Endothelial cell (in vitro differentiated cells): ENCODE measurements at places on chromosomes 7 and 10.
A peak's percentile ranks its signal among the peaks of the same experiment; 100 is the strongest.

GRCh38 chr7:157047148-157047547, 36.7 kb upstream of the MNX1 start:
- no peak for DNase-seq

DNA sequence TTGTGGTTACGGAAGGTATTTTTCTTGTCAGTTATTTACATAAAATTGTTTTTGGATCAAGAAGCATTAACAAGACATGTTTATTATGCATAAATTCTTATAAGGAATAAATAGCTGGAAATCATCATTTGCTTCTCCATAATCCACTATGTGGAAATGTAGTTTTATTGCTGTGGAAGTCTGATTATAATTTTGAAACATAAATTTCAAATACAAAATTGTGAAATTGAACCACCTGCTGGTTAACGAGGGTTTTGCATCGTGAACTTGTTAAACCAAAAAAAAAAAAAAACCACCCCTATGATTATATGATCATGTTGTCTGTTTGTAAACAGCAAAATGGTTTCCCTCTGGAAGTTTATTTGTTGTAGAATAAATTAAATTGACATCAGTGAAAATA, 25.9 kb downstream of the ABRAXAS2 start:
- DNase-seq = no peak

DNA sequence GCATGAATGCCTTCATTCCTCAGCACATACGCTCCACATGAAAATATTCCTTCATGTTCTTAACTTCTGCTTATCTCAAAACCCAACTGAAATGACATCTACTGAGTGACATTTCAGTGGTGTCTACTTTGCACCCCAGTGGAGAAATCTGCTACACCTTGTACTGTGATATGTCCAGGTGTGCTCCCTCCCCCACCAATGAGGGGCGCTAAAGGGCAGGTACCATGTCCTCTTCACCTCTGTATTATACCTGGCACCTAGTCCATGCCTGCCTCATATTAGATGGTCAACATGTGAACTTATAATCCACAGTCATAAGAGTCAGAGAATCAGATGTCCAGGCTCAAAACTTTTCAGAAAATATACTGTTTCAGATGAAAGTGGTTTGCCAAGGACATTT, 2.1 kb downstream of the PAXIP1 start:
- DNase-seq = no peak

GRCh38 chr7:19051767-19052375, 65.6 kb downstream of the TWIST1 start:
- DNase-seq = peak; percentile 33

GRCh38 chr7:25388681-25389080, 160.4 kb upstream of the NPVF start:
- DNase-seq = no peak

DNA sequence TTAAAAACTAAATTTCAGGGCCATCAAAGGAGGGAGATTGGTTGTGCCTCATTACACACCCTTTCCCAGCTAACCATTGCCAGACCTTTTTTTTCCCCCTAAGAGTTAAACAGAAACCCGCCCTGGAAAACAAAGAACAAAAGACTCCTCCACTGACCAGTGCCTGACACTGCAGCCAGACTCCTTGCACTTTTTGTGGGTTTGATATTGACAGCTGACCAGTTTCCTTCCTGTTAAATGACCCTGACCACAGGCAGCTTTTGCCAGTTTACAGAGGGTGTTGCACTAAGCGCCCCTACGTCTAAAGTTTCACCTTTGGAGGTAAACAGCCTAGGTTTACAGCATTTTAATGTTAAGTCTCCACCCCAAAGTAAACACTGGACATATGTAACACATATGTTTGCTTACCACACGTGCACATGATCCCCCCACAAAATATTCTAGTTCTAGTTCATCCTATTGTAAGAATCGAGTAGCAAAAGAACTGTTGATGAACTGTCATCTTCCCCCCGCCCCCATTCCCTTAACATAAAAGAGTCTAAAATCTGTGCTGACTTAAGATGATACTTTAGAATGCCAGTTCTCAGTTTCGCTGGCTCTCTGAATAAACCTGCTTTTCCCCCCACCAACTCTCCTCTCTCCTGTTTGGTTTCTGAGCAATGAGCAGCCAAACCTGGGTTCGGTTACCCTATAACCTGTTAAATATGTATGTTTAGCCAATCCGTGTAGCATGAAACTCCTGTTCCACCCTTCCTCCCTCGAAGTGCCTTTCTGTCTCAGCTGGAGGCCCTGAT, 38.0 kb downstream of the FOXI2 start:
- DNase-seq = peak; percentile 11

- DNase-seq = no peak
Measured at GRCh38 chr7:105268056-105268455, 120.7 kb downstream of the SRPK2 start.

GRCh38 chr10:95925033-95925432, 17.3 kb downstream of the CC2D2B start:
- DNase-seq = no peak

DNA sequence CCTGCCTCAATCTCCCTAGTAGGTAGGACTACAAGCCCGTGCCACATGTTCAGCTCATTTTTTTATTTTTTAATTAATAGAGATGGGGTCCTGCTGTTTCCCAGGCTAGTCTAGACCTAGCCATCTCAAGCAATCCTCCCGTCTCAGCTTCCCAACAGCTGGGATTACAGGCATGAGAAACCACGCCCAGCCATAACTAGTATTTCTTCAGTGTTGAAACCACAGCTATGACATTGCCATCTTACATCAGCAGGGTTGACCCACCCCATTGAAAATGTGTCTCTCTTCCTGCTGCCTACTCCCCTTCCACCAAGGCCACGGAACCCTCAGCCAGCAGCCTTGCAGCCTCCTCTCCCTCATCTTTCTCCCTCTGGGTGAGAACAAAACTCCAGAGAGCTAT, 62.1 kb upstream of the ZNF746 start:
- DNase-seq = no peak

DNA sequence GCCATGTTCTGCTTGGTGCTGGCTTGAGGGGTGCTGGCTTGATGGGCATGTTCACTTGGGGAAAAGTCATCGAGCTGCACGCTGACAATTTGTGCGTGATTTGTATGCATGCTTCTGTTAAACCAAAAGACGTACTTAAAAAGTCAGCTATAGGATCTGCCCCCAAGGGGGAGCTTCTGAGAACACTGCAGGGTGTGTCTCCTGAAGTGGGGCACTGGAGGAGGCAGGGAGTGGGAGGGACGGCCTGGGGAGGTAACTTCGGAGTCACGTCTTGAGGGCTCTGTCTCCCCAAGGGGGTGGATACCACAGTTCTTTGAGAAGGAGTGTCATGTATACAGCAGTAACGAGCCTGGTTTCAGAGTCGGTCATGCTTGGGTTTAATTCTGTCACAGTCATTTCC, 406.5 kb downstream of the PLXNA4 start:
- DNase-seq = no peak

GRCh38 chr10:60733517-60733822, 44.8 kb upstream of the CDK1 start:
- DNase-seq = no peak
